Daoy (cell line): ENCODE measurements at places on chromosomes 3 and 15.

DNA sequence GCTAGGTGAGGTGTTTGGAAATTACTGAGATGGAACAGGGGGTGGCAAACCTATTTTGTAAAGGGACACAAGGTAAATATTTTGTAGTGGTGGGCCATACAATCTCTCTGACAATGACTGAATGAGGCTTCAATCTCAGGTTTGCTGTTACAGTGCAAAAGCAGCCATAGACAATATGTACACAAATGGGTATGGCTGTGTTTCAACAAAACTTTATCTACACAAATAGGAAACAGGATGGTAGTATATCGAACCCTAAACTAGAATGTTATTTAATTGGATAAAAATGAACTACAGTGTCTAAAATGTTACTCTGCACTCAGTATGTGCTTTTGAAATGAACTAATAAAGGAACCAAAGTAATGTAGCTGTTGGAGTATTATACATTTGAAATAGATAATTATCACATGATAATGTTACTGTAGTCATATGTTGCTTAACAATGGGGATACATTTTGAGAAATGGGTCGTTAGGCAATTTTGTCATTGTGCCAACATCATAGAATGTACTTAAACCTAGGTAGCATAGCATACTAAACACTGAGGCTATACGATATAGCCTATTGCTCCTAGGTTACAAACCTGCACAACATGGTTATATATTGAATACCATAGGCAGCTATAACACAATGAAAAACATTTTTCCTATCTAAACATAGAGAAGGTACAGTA, 495.2 kb upstream of the TBL1XR1 start:
- no peak for DNase-seq

DNA sequence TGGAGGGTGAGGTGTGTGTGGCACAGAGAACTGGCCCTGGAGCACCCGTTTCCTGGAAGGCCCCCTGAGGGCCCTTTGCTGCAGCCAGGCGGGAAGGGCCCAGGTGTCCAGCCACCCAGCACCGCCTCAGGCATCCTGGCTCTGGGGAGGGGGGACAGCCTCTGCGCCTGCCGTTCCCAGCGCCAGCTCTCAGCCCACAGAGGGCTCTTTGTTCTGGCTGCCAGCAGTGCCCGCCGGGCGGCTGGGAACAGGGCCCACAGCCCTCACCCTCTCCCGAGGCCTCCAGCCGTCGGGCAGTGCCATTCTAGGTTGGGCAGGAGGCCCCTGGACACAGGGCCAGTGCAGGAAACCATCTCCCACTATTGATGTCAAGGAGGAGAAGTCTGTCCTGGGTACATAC, 8.3 kb downstream of the SLC38A3 start:
- no peak for DNase-seq

GRCh38 chr3:117616227-117616626, 906.6 kb downstream of the TUSC7 start:
- DNase-seq: no peak

GRCh38 chr3:138694287-138695007, 85.9 kb downstream of the FAIM start:
- peak; percentile 92 for DNase-seq

DNA sequence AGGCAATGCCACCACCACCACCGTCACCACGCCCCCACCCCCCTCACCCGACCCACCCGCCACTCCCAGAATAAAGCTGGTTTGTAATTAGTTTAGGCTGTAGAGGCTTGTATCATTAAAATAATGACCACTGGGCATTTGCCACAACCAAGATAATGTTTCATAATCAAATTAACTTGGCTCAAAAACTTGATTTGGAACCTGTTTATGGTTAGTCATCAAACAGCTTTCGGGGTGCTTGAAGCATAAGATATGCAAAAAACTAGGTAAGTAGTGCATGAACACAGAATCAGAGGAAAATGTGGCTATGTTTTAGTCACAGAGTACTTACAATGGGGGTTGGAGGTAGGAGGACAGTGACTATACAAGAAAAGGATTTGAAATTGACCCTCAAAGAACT, 115.1 kb downstream of the FHIT start:
- no peak for DNase-seq

GRCh38 chr3:70702132-70702531, 389.7 kb upstream of the MDFIC2 start:
- DNase-seq: peak; percentile 2

GRCh38 chr15:91223863-91224262, 123.8 kb downstream of the SV2B start:
- peak; percentile 15 for DNase-seq

DNA sequence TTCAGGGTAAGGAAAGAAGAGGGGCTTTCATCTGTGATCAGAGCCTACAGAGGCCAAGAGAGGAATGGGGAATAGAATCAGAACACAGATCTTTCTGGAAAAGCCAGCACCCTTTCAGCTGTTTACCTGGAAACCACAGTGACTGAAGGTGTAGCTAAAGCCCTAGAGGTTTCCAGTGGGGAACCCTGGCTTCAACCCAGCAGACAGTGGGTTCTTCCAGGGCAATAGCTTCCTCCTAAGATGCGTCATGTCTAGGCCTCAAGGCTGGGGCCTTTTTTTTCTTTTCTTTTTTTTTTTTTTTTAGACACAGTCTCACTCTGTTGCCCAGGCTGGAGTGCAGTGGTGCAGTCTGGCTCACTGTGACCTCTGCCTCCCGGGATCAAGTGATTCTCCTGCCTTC, 3.1 kb upstream of the CPNE9 start:
- DNase-seq: no peak

DNA sequence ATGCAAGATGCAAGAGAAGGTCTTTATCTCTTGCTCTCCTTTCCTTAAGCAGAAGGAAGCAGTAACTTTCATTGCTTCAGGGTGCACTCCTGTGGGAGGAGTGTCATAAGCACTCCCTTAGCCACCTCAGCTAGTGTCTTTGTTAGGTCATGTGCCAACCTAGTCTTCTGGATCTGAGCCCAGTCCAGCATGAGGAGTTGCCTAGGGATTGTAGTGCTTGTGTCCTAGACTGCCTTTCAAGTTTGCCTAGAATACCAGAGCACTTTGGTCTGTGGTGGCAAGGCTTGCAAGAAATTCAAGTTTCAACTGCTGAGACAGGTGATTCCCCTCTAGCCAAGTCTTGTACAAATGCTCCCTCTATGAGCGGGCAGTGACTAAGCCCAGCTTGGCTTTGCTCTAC, 633.6 kb downstream of the ZNF385D start:
- no peak for DNase-seq

DNA sequence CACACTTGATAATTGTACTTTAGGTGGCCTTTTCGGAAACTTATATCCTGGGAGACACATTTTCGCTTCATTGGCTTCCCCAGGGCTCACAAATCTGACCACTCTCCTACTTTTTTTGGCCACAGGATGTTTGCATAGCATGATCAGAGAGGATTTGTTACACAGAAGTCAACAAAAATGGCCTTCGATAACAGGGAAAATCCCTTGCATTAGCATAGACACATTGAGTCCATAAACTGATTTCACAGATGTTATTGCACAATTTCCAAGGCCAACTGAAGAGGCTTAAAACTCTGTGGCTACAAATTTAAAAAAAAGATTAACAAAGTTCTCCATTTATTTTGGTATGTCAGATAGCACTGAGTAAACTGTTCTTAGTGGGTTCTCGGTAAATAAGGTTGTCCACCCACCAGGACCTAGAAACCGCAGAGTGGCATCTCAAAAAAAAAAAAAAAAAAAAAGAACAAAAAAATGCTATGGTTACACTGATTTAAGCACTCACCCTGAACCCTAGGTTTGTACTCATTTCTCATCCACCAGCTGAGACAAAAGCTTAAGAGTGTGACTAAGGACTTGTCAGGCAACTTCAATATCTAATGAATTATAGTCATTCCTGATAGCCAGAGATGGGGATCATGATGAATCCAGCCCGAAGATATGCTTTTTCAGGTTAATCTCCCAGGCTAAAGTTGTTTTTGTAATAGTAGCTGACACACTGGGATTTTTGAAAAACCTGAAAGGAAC, 188.9 kb upstream of the SYNPR start:
- no peak for DNase-seq
